ENCODE measurements at places on chromosomes 5 and 9. TPM values are rescaled to one million over a fixed set of nuclear protein-coding genes. Genes with fewer than 3 reads are reported as not detected.

Gene KCNIP1
- not detected for total RNA-seq

Gene ADCY2
- 0.11 TPM for total RNA-seq

Gene SLC25A46
- total RNA-seq: 22.1 TPM

GRCh38 chr9:5122116-5122515 is 63.3 kb downstream of the INSL6 start:
- DNase-seq: no peak

GRCh38 chr9:134329886-134330285 is 3.6 kb downstream of the RXRA start:
- DNase-seq: no peak

All from ascending aorta (tissue), 2 donors.